ENCODE measurements at places on chromosomes 5 and 9.

DNA sequence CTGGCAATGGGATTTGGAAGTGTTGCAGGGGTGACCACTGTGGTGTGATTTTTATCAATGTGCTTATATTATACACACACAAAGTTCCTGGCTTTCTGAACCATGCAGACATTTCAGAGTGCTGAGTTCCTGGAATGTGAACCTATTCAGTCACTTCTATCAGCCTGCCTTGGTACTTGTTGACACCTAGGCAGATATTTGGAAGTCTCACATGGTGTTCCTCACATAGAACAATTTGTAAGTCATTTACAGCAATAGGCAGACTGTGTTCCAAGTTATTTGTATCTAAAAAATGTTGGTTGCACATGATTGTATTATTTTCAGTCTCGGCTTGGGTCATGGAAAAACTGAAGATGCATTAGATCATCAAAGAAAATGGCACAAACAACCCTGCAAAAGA is 182.2 kb downstream of the SREK1 start:
- no peak for DNase-seq

DNA sequence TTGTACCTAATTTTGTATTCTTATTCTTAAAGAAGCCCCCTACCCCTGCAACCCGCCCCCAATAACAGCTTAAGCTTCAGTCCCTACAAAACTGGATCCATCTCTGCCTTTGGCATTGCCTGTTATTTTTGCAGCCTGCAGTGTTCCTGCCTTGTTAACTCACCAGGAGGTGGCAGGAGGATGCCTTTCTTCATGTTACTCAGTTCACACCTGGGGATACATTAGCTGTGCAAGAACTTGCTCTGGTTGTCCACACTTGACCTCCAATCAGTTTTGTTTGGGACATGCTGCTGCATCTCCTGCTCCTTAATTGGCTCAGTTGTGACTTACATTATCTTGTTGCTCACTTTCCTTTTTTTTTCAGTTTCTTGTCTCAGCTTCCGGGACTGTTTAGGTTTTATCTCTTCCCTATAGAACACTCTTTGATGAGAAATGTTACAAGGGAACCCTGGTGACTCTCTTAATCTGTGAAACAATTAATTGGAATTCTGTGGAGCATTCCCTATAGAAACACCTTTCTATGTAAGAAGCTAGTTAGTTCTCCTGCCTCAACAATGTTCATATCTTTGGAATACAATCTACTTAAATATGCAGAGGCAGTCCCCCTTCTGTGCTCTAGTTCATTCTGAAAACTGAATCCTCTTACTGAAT is 467.7 kb upstream of the ACO1 start:
- no peak for DNase-seq

DNA sequence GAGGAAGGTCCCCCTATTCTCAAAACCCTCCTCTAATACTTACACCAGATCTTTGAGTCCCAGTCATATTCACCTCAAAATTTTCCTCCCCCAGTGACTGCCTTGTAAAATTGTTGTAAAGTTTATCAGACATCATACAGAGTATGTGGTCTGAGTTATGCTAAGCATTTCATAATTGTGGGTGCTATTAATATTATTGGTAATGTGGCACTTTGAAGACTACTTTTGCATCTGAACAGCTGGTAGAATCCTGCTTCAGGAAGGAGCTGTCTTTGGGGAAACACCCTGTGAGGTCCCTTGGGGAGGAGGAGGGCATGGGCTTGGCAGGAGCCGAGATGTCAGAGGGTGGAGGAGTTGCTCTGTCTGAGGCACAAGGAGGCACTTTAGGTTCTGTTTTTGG is 164.9 kb upstream of the ZNF618 start:
- DNase-seq: no peak

DNA sequence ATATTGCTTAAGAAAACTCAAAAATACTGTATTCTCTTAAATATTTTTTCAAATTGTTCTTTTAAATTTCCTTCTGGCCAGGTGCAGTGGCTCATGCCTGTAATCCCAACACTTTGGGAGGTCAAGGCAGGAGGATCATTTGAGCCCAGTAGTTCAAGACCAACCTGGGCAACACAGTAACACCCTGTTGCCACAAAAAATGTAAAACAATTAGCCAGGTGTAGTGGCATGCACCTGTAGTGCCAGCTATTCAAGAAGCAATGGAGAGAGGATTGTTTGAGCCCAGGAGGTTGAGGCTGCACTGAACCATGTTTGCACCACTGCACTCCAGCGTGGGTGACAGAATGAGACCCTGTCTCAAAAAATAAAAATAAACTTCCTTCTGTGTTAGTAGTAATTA is 94.3 kb downstream of the STRBP start:
- no peak for DNase-seq

- peak; percentile 11 for DNase-seq
Measured at GRCh38 chr5:118195211-118195610, 793.1 kb downstream of the DTWD2 start.

DNA sequence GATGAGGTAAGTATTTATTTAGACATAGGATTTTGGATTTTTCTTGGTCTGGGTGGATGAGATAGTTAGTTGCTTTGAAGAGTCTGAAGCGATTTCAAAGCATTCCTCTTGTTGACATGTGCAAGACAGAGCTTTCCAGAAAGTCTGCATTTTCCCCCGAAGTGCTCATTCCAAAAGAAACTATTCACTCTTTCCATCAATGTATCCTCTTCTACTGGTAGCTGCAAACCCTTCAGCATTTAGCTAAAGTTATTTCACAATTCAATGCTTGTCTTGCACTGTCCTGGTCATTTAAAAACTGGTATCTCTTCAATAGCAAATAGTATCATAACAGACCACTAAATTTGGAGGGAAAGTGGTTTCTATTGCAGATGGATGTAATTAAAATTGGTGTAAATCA is 13.0 kb downstream of the NREP start:
- DNase-seq: no peak

DNA sequence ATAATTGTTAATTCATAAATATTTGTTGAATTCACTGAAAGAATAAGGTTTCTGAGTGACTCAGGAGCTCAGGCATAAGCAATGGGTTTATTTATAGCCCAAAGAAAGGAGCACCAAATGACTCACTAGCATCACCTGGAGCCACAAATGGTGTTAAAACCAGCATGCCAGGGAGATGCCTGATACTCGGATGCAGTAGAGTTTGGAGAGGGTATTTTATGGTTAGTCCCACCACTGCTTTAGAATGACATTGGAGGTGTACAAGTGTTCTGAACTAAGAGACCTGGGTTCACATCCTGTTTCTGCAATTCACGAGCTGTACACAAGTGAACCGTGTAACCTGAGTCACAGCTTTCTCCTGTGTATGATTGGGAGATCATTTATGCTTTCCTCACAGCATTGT is 25.2 kb downstream of the CCL28 start:
- DNase-seq: no peak

DNA sequence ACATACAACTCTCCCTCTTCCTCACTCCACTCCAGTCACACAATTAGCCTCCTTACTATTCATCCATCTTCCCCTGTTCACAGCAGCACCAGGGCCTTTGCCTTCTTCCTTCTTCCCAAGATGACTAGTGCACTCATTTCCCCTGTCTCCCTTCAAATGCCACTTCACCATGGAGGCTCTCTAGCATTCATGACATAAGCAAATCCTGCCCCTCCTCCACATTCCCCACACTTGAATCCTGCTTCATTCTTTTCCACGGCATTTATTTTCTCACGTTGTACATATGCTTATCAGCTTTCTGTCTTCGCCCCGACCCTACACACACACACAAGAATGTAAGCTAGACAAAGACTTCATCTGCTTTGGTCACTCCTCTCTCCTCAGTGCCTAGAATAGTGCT is 133.3 kb downstream of the CDK5RAP2 start:
- DNase-seq: no peak

DNA sequence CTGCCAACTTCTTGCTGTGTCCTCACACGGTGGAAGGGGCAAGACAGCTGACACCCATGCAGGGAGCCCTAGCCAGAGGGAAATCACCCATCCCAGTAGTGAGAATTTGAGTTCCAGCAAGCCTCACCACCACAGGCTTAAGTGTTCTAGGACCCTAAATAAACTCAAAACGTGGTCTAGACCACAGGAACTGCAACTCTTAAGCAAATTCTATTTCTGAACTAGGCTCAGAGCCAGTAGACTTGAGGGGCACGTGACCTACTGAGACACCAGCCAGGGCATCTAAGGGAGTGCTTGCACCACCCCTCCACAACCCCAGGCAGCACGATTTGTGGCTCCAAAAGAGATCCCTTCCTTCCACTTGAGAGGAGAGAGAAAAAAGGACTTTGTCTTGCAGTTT is 96.0 kb upstream of the PHF24 start:
- DNase-seq: no peak

DNA sequence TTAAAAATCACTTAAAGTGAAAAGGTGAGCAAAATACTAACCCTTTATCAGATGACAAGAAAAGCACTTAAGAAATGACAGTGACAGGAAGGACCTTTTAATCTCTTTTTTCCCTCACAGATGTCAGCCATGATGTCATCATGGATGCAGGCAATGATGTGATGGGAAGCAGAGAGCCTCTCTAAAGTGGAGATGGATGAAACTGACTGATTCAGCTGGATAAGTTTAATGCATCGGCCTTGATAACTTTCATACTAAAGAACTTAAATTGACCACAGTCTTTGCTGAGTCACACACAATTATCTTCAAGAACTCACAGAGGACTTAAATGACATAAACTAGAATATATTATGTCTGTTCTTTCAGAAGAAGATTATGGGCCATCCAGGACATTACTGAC is 153.2 kb upstream of the FGF10 start:
- DNase-seq: no peak

DNA sequence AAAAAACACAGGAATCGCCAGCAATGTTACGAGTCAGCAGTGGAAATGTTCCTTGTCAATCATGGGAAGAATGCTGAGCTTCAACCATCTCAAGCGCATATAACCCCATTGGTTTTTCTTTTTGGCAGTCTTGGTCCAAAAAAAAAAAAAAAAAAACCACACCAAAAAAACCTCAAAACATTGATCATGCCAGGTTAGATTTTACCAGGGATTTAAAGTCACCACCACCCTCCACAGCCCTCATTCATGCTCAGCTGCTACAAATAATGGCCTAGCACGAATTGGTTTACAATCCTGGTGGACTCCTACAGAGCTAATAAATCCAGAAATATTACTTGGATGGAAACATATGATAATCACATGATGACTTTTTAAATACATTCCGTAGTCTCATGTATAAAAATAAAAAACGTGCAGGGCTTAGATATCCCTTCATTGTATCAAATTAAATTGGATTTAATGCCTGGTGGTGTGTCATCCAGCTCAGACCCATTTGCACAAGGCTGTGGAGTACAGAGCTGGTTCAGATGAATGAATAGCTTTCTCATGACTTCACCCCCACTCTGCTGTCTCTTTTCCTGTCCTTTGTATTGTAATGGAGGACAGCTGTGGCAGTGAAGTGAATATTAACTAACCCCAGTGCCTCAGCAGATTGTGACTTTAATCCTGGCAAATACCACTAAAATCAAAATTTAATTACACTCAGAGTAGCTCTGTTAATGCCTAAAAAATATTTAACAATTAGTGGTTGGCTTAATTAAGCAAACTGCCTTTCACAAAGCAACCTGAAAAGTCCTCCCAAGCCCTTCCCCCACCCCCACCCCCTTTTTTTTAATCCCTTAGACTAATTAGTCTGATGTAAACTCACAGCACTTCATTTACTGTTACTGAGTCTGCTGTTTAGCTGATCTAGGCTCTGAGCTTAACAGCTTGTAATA is 626.5 kb upstream of the ZNF608 start:
- DNase-seq: no peak

DNA sequence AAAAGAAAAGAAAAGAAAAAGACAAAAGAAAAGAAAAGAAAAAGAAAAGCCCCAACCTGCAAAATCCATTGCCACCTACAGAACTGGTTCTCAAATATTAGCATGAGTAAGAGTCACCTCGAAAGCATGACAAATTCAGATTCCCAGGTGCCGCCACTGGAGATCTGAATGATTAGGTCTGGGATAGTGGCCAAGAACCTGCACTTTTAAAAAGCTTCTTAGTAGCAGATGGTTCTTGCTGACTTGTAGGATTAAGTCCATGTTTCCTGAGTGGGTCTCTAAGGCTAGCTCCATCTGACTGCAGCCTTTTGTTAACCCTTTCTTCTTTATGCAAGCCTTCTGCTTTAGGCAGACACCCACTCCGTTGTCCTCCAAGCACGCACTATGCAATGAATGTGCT is 178.5 kb upstream of the CDH18 start:
- no peak for DNase-seq

- DNase-seq: no peak
Measured at GRCh38 chr5:72138943-72139521, 31.8 kb downstream of the MAP1B start.

DNA sequence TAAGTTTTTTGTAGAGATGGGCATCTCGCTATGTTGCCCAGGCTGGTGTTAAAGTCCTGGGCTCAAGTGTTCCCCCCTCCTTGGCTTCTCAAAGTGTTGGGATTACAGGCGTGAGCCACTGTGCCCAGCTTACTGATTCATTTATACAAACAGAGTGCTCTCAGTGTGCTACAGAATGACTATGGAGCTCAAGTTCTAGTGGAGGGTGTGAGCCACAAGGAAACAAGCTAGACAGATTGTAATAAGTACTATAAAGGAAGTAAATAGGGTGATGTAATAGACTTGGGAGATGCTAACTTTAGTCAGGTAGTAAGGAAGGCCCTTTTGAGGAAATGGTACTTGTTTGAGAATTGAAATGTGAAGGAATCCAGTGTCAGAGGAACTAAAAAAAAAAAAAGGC is 1.7 kb upstream of the TMEM267 start:
- DNase-seq: no peak

GRCh38 chr5:44952376-44952775 is 143.6 kb downstream of the MRPS30 start:
- DNase-seq: no peak

DNA sequence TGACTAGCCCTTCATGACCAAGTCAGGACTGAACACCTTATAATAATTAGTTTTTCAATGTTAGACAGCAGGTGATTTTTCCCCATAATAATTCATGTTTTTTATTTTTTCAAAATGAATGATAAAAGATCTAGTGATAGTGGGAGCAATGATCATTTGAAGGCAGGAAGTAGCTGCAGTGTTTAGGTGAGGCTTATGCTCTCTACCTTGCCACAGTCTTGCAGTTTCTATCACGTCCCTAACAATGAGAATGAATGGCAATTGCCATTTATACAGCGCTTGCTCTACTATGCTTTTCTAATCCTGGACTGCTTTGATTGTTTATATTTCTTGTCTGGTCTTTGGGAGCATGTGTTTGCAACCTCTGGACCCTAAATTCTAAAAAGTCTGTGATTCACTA is 367.8 kb upstream of the RIOK2 start:
- no peak for DNase-seq

DNA sequence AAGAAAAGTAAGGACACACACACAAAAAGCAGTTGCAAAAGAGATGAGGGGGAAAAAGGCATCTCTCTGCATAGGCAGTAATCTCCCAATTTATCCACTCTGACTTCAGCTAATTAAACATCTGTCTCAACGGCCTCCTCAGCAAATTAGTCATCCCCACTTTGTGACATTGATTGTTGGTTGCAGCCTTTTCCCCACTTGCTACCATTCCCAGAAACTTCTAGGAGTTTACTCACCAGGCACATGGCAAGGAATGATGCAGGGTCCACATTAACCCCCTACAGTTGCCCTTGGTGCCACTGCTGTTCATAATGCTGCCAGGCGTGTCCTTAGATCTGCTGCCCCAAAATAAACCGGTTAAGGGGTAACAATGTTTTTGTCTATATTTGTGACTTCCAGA is 174.6 kb downstream of the MAPKAP1 start:
- no peak for DNase-seq
